Activated CD4-positive, alpha-beta T cell treated with anti-CD3 and anti-CD28 coated beads, Interleukin-2, amount 50 U/mL, for 48 hours (primary cell): ENCODE measurements at places on chromosomes 2 and 18.

- DNase-seq, result no peak
Observed at GRCh38 chr18:33116376-33116775, 324.1 kb downstream of the CCDC178 start.

DNA sequence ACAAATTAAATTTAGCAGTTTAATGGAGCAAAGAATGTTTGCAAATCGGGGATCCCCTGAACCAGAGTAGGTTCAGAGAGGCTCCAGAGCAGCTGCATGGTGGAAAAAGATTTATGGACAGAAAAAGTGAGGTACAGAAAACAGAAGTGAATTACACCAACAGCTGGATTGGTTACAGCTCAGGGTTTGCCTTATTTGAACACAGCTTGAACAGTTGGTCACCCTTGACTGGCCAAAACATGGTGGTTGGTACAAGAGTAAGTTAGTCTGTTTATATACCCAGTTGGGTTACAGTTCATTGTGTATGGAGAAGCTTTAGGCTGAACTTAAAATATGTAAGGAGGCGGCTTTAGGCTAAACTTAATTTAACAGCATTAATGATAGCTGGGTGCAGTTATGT is 5.4 kb upstream of the CDCA7 start:
- DNase-seq, result no peak

GRCh38 chr2:138794724-138795123 is 14.5 kb upstream of the NXPH2 start:
- no peak for DNase-seq

GRCh38 chr2:205024822-205025518 is 479.7 kb downstream of the PARD3B start:
- peak; percentile 24 for DNase-seq

- no peak for DNase-seq
Observed at GRCh38 chr2:3184167-3184566, 193.5 kb downstream of the EIPR1 start.

GRCh38 chr2:182845794-182846417 is 20.5 kb downstream of the FRZB start:
- no peak for DNase-seq

GRCh38 chr2:63651356-63651755 is 62.6 kb downstream of the MDH1 start:
- no peak for DNase-seq

- no peak for DNase-seq
Observed at GRCh38 chr2:190126798-190127197, 64.3 kb upstream of the MSTN start.

- no peak for DNase-seq
Observed at GRCh38 chr18:4403836-4404235, 51.3 kb downstream of the DLGAP1 start.

GRCh38 chr18:63970809-63971205 is 926 bp downstream of the SERPINB8 start:
- no peak for DNase-seq

GRCh38 chr18:36942264-36942663 is 113.3 kb downstream of the KIAA1328 start:
- DNase-seq, result no peak

DNA sequence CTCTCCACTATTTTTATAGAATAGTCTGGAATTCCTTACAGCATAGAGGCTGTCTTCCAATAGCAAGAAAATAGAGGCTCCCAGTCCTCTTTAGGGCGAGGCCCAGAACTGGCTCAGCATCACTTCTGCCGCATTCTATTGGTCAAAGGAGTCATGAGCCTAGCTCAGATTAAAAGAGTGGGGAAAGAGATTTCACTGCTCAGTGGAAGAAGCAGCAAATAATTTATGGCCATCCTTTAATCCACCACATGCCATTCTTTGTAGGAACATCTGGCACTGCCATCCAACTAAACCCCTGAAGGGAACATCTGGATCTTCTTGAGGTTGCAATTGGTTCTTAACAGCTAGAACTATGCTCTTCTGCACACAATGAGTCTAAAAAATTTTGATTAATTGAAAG is 43.4 kb upstream of the NEUROD1 start:
- no peak for DNase-seq

- DNase-seq, result no peak
Observed at GRCh38 chr18:43010611-43011010, 104.9 kb downstream of the RIT2 start.

GRCh38 chr2:26801328-26801727 is 15.5 kb downstream of the CENPA start:
- no peak for DNase-seq

DNA sequence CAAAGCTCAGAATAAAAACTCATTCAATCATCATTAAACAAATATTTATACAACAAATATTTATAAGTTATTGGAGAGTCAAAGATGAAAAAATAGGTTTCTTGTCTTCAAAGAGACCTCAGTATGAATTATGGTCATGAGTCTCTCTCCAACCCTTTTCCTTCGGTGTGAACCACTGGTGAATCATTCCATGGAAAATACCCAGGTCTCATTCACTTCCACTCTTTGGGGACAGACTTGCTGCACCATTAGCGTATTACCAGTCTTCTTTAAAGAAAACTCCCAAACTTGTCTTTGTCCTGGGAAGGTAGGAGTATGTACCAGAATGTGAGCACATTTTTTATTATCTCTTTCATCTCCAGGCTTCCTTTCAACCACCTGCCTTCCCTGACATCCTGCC is 257.4 kb upstream of the RBMS1 start:
- no peak for DNase-seq

GRCh38 chr2:200650195-200650594 is 64.4 kb downstream of the AOX1 start:
- no peak for DNase-seq

GRCh38 chr18:61840324-61840723 is 52.5 kb downstream of the RNF152 start:
- no peak for DNase-seq
